Heart right ventricle (tissue), 16 donors: ENCODE measurements at places on chromosomes 12 and 14. TPM values are rescaled to one million over a fixed set of nuclear protein-coding genes. Genes with fewer than 3 reads are reported as not detected.

Gene LYZ
- polyA plus RNA-seq: 11.7 TPM

GRCh38 chr12:106046947-106047346, 91.8 kb downstream of the NUAK1 start:
- DNase-seq: no peak

DNA sequence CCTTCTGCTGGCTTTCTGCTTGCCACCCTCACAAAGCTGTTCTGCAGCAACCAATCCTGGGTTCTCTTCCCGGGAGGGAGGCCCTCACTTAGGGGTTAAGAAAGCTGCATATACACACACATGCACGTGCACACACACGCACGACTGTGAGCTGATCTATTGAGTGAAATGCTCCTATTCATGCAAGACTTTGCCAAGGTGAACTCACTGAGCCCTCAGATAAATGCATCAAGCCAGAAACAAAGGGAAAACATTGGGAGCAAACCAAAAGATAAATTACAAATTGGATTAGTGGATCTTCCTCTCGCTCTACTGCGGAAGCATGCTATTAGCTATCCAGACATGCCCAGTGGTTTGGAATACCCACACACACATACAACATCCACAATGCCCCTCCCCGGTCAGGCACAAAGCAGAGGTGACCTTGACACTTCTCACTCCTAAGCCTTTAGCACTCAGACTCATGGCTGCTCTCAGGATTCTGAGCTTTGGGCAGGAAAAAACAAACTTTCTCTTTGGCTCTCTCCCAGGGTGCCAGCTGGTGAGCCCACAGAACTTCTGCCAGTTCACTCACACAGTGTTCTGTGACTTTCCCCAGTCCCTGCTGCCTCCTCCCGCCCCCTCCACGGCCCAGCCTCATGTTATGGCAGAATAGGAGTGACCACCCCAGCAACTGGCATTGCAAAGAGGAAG, 320.0 kb downstream of the DPF3 start:
- DNase-seq: no peak

- no peak for DNase-seq
Observed at GRCh38 chr12:115166698-115167315, 482.8 kb upstream of the TBX3 start.

- no peak for DNase-seq
Observed at GRCh38 chr12:41014643-41015020, 173.5 kb upstream of the PDZRN4 start.

Gene AKAP5
- 0.07 TPM for polyA plus RNA-seq

Gene SLC2A14
- polyA plus RNA-seq: not detected

Gene GDF3
- 0.36 TPM for polyA plus RNA-seq

Gene OAS2
- polyA plus RNA-seq: 3.3 TPM

- DNase-seq: no peak
Observed at GRCh38 chr12:3438401-3438800, 52.6 kb upstream of the PRMT8 start.

- DNase-seq: no peak
Observed at GRCh38 chr12:118606690-118607089, 230.3 kb downstream of the SUDS3 start.

- DNase-seq: peak; percentile 45
Observed at GRCh38 chr12:51721282-51721940, 127.1 kb downstream of the FIGNL2 start.

DNA sequence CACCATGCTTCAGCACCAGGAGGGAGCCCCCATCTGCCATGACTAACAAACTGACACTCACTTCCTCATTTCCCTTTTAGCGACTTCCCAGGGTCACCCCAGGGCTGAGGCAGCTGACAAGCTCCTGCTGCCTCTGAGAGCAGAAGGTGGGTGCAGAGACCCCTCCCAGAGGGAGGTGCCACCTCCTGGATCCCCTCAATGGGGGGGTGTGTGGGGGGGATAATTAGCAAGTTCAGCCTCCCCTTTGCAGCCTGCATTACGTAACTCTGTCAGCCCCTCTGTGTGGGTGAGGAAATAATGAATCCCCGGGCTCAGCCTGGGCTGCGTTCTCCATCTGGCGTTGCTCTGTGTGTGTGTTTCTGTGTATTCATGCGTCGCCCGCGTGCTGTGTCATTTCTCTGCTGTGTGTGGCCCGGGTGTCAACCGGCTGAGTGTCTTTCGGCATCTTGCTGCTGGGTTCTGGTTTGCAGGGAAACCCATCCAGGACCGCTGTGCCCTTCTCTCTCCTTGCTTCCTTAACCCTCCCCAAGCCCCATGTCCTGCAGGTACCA, 28.0 kb downstream of the NOS1 start:
- no peak for DNase-seq

Gene FGF6
- polyA plus RNA-seq: not detected

Gene ABCC9
- 8.7 TPM for polyA plus RNA-seq

GRCh38 chr14:63477556-63477955, 65.6 kb downstream of the PPP2R5E start:
- no peak for DNase-seq

DNA sequence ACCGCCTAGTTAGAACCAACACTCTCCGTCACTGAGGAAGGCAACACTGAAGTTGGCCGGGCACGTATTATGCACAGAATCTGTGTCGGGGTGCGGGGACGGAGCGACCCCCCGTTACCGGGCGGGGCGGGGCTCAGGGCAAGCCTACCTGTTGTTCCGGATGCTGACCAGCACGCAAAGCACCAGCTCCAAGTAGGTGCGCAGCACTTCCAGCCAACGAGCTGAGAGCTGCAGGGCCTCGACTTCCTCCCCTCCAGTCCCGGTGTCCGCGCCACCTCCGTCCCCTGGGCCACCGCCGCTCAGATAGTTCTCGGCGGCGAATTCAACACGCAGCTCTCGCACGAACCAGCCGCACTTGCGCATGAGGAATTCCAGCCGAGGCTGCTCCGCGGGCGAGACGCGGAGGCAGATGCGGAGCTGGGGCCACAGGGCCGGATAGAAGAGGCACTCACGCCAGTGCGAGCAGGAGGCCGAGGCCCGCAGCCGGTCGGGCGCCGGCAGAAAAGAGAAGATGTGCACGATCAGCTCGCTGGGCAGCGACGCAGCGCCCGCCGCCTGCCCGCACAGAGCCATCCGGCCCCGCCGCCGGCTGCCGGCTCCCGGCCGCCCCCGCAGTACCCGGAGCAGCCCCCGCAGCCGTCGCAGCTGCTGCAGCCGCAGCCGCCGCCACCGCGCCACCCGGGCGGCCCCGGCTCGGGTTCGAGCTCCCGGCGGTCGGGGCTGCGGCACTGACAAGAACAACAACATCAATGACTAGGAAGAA, 636 bp downstream of the FBXO33 start:
- DNase-seq: peak; percentile 28

DNA sequence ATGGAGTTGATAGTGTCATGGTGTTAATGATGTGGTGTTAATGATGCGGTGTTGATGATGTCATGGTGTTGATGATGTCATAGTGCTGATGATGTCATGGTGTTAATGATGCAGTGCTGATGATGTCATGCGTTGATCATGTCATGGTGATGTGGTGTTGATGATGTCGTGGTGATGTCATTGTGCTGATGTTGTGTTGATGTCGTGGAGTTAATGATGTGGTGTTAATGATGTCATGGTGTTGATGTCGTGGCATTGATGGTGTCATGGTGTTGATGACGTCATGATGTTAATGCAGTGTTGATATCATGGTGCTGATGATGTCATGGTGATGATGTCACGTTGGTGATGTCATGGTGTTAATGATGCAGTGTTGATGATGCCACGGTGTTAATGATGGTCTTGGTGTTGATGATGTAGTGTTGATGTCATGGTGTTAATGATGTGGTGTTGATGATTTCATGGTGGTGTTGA, 49.1 kb upstream of the RIMBP2 start:
- no peak for DNase-seq

DNA sequence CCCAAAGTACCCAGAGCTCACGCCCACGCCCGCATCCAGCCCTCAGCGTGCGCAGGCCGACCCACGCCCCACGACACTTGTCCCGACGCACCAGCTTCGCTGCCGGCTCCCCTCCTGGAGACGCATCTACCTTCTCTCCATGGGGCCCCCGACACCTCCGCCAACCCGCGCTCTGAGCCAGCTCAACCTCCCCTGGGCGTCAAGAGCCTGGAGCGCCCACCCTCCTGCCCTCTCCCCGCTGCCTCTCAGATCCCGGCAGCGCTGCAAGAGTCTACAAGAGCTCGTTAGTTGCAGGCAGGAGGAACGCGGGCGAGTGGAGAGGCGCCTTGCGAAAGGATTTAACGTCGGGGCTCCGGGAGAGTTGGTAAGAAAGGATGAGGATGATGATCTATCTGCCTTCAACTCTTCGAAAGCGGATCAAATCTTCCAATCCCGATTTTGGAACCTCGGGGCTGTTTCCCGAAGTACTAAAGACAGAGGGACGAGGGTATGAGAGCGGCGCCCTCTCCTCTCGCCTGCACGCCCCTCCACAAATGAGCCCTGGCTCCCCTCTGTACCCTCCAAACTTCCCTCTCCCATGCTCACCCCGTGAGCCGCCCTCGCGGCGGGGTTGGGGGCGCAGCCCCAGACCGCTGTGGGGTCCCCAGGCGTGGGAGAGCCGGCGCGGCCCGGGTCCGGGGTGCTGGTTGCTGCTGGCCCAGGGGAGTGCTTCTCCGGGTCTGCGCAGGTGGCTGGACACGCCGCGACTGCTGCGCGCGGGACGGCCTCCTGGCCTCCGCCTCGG, 979 bp downstream of the LTBP2 start:
- DNase-seq: no peak

Gene IFNG-AS1
- 0.37 TPM for polyA plus RNA-seq

- DNase-seq: no peak
Observed at GRCh38 chr14:25351269-25351668, 301.3 kb upstream of the STXBP6 start.

Gene KRT78
- polyA plus RNA-seq: not detected

DNA sequence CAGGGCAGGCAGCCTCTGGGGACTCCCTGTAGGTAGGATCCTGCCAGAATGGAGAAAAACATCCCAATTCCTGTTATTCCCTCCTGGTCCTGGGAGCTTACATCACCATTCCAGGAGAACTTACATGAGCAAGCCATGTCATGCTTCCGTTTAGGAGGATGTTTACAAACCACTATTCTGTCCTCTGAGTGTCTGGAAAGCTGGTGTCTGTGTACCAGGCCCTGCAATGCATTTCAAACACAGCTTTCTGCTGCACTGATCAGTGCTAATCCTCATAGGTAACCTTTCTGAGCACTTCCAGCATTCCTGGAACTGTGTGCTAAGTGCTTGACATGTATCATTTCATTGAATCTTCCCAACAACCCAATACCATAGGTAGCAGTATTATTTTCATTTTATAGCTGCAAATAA, 19.8 kb upstream of the MAP1LC3B2 start:
- no peak for DNase-seq

DNA sequence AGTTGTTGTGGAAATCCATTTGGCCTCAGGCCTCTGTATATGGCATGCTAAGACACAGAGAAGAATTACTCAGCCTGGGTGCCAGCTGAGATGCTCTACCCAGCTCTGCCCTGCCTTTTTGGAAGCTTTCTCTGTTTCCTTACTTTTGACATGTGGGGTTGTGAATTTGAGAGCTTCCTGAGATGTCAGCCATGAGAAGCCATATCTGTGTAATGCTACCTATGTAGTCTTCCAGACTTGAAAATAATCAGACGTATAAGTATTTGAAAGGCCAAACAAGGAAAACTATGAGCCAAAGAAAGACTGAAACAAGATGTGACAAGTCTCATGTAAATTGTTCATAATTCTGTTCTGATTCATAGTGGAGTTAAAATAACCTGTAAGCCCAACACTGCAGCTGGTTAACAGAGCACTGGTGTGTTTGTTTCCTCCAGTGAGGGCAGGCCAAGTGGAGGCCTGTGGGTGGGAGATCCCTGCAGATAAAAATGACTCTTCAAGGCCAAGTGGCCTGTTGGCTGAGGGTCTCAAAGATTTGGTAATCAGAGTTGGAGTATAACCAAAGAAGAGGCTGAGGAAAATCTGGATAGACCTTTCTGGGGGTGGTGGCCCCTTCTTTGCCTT, 94.0 kb downstream of the TMX1 start:
- no peak for DNase-seq

DNA sequence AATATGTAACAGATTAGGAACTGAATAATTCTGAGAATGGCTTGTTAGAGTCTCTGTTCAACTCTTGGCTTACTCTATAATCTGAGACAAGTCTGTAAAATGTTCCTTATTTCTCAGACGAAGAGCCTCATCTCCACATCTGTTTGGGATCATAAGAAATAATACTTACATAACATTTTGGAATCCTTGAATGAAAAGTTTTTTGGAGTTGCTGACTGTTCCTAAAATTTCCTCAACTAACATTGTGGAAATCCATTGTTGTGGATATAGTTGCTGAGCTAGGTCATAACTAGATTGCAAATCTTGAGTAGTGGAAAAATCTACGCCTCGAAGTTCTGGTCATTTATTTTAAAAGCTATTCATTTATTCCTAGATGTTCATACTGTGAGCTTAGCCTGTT, 402.9 kb downstream of the ZFP36L1 start:
- DNase-seq: no peak

Gene FGD6
- polyA plus RNA-seq: 1.2 TPM

DNA sequence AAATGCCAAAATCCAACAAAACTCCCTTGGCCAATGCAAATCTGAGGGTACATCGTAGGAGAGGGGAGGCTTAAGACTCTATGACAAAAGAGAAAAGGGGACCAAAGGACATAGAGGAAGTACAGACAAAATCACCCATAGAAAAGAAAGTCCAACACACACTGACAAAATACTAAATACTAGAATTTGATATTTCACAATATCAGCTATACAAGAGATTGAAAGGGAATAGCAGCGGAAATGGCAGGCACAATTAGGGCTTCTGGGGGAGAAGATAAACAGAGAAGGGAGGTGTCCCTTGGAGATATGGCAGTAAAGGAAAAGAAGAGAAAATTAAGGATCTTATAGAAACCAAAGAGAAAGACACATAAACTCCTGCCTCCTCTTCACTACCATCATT, 29.0 kb downstream of the ATP2B1 start:
- no peak for DNase-seq

DNA sequence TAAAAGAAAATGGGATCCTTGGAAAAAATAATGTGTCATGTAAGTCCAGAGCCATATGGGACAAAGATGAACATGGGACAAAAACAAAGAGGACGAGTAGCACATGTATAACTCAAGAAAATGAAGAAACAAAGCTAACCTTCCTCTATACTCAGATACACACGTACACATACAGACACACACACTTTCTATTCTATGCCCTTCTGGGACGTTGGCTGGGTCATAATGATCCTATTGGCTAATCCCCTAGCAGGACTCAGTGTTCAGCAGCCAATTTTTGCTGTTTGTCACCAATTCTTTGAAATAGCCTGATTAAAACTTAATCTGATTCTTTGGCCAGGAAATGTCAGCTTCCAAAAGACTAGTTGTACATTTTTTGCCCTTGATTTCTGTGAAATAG, 189.4 kb upstream of the FOXG1 start:
- DNase-seq: no peak
